ENCODE measurements at places on chromosomes 1 and 21. TPM values are rescaled to one million over a fixed set of nuclear protein-coding genes. Genes with fewer than 3 reads are reported as not detected.
A peak's percentile ranks its signal among the peaks of the same experiment; 100 is the strongest.

Gene MYOC
- not detected for polyA plus RNA-seq

Gene VWA5B1
- not detected for polyA plus RNA-seq

Gene PDZK1IP1
- polyA plus RNA-seq: 6.4 TPM

Gene ADAMTS5
- not detected for polyA plus RNA-seq

Gene IGSF21
- polyA plus RNA-seq: not detected

Gene WDR47
- polyA plus RNA-seq: 5.6 TPM

Gene POMGNT1
- 33.4 TPM for polyA plus RNA-seq

DNA sequence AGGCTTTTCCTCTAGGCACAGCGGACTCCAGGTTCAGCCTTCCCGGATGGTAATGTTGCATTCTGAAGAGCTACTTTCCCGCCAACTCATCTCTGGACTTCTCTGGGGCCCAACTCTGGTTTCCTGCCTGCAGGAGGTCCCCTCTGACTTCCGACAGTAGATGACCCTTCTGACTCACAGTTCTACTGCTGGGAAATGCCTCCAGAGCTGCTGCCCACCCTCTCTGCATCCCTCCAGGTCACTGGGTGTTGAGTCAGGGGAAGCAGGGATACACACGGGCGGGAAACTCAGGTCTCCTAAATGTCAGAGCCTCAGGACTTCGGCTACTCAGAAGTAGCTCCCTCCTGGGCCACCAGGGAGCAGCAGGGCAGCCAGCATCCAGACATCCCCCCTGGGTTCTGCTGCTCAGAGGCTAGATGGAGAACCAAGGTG lies 2.1 kb upstream of the KIF21B start:
- DNase-seq: peak; percentile 79

- no peak for DNase-seq
Measured at GRCh38 chr1:88911161-88911560, 19.8 kb upstream of the GTF2B start.

DNA sequence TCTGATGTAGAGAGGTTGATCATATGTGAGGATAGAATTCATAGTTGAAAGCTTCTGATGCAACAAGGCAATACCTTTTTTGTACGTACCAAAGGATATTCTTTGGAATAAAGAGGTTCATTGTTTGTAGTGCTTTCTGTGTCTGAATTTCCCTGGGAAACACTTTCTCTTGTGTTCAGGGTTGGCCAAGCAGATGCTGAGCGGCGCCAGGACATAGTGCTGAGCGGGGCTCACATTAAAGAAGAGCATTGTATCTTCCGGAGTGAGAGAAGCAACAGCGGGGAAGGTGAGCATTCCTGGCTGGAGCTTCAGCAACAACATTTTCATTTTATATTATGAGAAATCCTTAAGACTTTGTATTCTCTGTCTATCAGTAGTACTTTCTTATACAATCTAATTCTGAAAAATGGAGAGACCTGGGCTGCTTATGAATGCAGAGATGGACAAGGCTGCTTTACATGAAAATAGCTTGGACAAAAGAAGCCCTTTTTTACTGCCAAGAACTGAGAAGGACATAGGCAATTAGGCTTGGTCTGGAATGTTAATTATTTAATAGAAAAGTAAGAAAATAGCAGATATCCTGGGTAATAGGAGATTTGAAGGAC lies 85.2 kb downstream of the KIF1B start:
- no peak for DNase-seq

DNA sequence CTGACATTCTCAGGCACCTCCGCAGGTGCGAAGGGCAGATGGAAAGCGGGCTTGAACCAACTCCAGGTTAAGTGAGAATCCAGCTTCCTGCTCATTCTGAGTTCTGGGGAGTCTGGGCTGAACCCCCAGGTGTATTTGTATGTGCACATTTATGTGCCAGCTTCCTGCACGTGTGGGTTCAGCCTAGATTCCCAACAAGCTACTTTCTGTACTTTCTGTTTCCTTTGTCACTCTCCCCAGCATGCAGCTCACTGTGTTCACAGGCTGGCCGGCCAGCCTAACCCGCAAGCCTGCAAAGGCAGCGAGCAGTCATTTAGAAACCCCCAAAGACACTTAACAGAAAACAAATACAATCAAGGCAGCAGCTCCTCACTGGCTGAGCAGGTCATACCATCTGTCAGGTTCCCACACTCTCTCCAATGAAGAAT lies 1.3 kb upstream of the IL19 start:
- DNase-seq: no peak

- DNase-seq: no peak
Measured at GRCh38 chr1:18116777-18117176, 9.2 kb downstream of the IGSF21 start.

GRCh38 chr1:11908095-11908675 lies 18.0 kb downstream of the KIAA2013 start:
- DNase-seq: peak; percentile 94

DNA sequence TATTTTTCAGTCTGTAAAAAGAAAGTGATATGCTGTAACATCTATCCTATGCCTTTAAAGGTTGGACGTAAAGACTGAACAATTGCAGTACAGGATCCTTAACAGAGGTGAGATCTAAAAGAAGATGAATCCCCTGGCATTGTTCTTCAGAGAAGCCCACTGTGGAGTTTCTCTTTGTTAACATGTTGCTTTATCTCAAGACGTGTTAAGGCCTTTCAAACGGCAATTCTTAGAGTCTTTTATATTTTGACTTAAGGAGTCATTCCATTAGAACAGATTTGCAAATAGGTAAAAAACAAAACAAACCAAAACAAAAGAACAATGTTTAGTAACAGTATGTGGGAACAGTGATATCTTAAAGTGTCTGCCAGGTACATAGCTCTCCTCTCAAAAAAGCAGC lies 225.1 kb upstream of the ZP4 start:
- DNase-seq: no peak

DNA sequence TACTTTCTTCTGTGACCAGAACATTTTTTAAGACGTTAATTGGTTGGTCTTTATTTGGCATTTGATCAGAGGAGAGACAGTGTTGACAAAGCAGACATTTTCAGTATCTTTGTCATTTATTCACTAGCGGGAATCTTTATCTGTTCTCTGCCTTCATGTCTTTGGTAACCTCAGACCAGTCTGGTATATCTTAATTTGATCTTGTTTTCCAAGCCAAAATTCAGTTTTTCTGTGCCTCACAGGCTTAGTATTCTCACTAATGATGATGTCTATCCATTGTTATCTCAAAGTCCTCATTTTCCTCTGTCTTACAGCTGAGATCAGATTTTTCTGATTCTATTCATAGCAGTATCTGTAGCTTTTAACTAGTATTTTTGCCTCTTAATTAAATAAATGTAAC lies 158.7 kb downstream of the GPR52 start:
- no peak for DNase-seq

- no peak for DNase-seq
Measured at GRCh38 chr1:247294282-247294681, 37.4 kb downstream of the ZNF496 start.

GRCh38 chr1:159653201-159653600 lies 61.2 kb downstream of the CRP start:
- no peak for DNase-seq

DNA sequence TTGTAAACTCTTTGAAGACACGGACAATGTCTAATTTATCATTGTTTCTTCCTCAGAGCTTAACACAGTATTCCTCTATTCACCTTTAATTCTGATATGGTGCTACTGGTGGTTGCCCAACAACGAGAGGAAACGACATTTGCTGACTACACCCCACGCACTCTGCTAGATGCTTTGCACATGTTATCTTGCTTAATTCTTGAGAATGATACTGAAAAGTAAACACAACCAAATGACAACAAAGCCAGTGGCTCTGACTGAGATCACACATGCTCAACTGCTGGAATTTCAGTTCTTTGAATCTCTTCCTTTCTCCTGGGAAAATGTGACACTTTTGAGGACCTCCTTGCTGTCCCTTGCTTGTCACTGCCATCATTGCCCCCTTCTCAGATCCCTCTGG lies 37.2 kb upstream of the DDAH1 start:
- no peak for DNase-seq

GRCh38 chr1:95255826-95256225 lies 21.8 kb downstream of the RWDD3 start:
- DNase-seq: no peak

GRCh38 chr1:59364037-59364436 lies 67.1 kb downstream of the FGGY start:
- DNase-seq: no peak

Data from A549 (cell line).